Bronchus fibroblast of lung (primary cell): ENCODE measurements at places on chromosomes 13 and 19. TPM values are rescaled to one million over a fixed set of nuclear protein-coding genes. Genes with fewer than 3 reads are reported as not detected.

The LPAR6 gene
- 2.7 and 4.5 TPM in 2 replicates for total RNA-seq

The NALCN gene
- total RNA-seq: 0.34 and 1.2 TPM in 2 replicates

The DCT gene
- not detected in 2 replicates for total RNA-seq

The RNF17 gene
- 0.50 and 0.89 TPM in 2 replicates for total RNA-seq

The CLEC17A gene
- total RNA-seq: not detected in 2 replicates

The ARMC6 gene
- 47.9 and 48.3 TPM in 2 replicates for total RNA-seq

The TPTE2 gene
- total RNA-seq: not detected in 2 replicates

The FUZ gene
- 30.1 and 31.8 TPM in 2 replicates for total RNA-seq

The PRR12 gene
- 4.9 and 6.2 TPM in 2 replicates for total RNA-seq

The SCGB2B2 gene
- 0.74 TPM in 1 of 2 replicates, not detected in the other for total RNA-seq

The GRIK5 gene
- 0.34 and 1.0 TPM in 2 replicates for total RNA-seq

The ACTMAP gene
- total RNA-seq: 3.9 and 4.7 TPM in 2 replicates

The ZNF799 gene
- 1.0 and 1.3 TPM in 2 replicates for total RNA-seq

The HIPK4 gene
- under 0.01 and 0.15 TPM in 2 replicates for total RNA-seq

The CGB1 gene
- total RNA-seq: 2.9 TPM in 1 of 2 replicates, not detected in the other

The LRRC63 gene
- total RNA-seq: 0.15 TPM in 1 of 2 replicates, not detected in the other

The KLF1 gene
- 0.17 TPM in 1 of 2 replicates, not detected in the other for total RNA-seq

The CASP14 gene
- total RNA-seq: not detected in 2 replicates

The FFAR1 gene
- total RNA-seq: not detected in 2 replicates

The RASL11A gene
- total RNA-seq: 28.1 and 29.8 TPM in 2 replicates

The FXYD3 gene
- total RNA-seq: not detected in 2 replicates

The DMPK gene
- 16.0 and 17.1 TPM in 2 replicates for total RNA-seq
